ENCODE measurements at places on chromosomes 3 and 15. TPM values are rescaled to one million over a fixed set of nuclear protein-coding genes. Genes with fewer than 3 reads are reported as not detected.

GRCh38 chr3:42495393-42495792, 7.0 kb upstream of the VIPR1 start:
- H3K27me3 ChIP-seq, result no peaks in the 10 kb centered on the region
- H3K4me3 ChIP-seq, result no peak overlapping the region
- H3K27ac ChIP-seq, result no peak overlapping the region

GRCh38 chr3:164375995-164376394, 702.3 kb downstream of the SI start:
- no peak for DNase-seq
- no peaks in the 10 kb centered on the region for H3K27me3 ChIP-seq
- H3K27ac ChIP-seq, result no peak overlapping the region
- H3K4me1 ChIP-seq, result no peaks in the 10 kb centered on the region
- H3K36me3 ChIP-seq, result no peaks in the 10 kb centered on the region

FOXB1 gene
- not detected for total RNA-seq

EAF2 gene
- total RNA-seq, result 6.1 TPM

DNA sequence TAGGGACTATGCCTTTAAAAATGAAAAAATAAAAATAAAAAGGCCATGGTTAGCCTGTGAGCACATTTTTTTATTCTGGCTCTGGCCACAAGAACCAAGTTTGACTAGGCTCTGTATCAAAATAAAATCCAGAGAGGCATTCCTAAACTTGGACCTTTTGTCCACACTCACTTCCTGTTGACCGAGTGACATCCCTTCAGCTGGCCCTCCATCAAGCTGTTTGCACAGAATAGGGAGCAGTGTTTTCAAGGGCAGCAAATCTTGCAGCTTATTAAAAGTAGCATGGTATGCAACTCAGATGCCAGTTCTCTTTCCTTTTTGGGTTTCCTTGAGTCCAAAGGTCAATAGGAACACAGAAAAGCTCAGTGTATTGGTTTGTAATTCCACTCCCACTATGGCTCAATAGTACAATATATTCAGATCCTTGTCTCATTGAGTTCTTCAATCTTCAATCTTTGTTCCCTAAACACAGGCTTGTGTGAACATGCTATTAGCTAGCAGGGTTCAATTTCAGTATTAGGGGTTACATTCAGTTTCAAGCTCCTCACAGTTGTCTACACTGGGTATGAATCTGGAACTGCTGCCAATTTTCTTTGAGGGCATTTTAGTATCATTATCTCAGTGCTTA, 244.5 kb downstream of the RBMS3 start:
- H3K4me3 ChIP-seq, result no peak overlapping the region
- H3K27ac ChIP-seq, result no peak overlapping the region
- H3K36me3 ChIP-seq, result no peaks in the 10 kb centered on the region
- H3K4me1 ChIP-seq, result peaks cover 9% of the 10 kb centered on the region
- DNase-seq, result peak; percentile 49
- H3K27me3 ChIP-seq, result no peaks in the 10 kb centered on the region

- H3K36me3 ChIP-seq, result no peaks in the 10 kb centered on the region
- H3K4me3 ChIP-seq, result no peak overlapping the region
- H3K27me3 ChIP-seq, result no peaks in the 10 kb centered on the region
- no peak for DNase-seq
- no peaks in the 10 kb centered on the region for H3K4me1 ChIP-seq
These were observed 77.0 kb downstream of the CCK start for GRCh38 chr3:42189001-42189460.

DNA sequence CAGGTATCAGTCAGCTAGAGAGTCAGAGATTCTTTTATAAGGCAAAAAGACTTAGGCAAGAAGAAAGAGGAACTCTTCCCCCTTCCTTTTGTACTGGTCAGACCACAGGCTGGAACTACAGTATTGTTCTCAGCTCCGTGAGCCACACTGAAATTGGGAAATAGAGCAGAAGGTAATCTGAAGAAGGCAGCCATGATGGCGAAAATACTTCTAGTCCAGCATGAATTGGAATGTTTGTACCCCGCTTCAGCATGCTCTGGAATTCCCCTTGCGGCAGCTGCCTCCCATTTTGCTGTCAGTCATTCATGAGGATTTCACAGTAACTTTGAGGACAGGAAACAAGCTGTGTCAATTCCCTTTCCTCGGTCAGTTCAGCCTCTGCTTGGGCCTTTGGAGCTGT, 96.2 kb downstream of the CORO2B start:
- DNase-seq, result no peak
- H3K4me1 ChIP-seq, result peaks cover 7% of the 10 kb centered on the region
- no peaks in the 10 kb centered on the region for H3K27me3 ChIP-seq
- no peaks in the 10 kb centered on the region for H3K36me3 ChIP-seq
- H3K4me3 ChIP-seq, result no peak overlapping the region

Measured in ovary (tissue), 10 donors.